Gastrocnemius medialis (tissue), 4 donors: ENCODE measurements at places on chromosomes 7 and 10. TPM values are rescaled to one million over a fixed set of nuclear protein-coding genes. Genes with fewer than 3 reads are reported as not detected.
A peak's percentile ranks its signal among the peaks of the same experiment; 100 is the strongest.

The GPR26 gene
- total RNA-seq = not detected

- DNase-seq = no peak
- H3K4me1 ChIP-seq = peaks cover 7% of the 10 kb centered on the region
- H3K4me3 ChIP-seq = no peak overlapping the region
- no peaks in the 10 kb centered on the region for H3K36me3 ChIP-seq
- no peak overlapping the region for H3K27ac ChIP-seq
- H3K27me3 ChIP-seq = no peaks in the 10 kb centered on the region
These were observed 492.5 kb upstream of the AKR1E2 start for GRCh38 chr10:4333459-4333894.

The PAX4 gene
- not detected for total RNA-seq

The VAX1 gene
- total RNA-seq = not detected

DNA sequence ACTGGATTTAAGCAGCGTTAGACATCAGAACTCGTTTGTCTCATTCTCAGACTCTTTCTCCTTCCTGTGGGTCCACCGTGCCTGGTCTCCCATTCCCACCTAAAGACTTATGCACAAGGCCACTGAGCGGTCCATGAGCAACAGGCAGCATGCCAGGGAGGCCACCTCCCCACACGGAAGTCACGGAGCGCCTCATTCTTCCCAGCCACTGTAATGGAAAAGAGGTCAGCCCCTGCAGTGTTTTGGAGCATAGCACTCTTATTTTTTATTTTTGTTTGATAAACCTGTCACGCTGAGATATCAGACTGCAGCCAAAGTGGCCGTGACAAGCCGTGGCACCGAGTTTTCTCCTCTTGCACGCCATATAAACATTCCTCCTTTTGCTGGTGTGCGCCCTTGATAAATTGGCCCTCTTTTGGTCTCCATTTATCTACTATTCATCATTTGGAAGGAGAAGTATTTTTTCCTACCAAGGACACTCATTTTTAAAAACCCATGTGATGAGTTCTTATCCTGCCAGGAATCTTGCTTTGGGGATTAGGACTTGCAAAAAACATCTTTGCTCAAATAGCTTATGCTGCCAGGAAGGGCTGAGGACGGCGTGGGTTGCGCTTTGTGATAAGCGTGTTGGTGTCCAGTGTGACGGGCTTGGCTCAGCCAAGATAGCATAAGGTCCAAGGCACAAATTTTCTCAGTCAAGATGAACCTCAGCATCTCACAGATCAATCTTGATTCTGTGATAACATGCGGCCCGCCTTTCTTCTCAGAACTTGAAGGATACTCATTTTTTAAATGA is 206.0 kb downstream of the CCDC3 start:
- H3K27ac ChIP-seq = no peak overlapping the region
- H3K27me3 ChIP-seq = no peaks in the 10 kb centered on the region
- H3K4me3 ChIP-seq = no peak overlapping the region
- H3K36me3 ChIP-seq = no peaks in the 10 kb centered on the region
- DNase-seq = no peak
- no peaks in the 10 kb centered on the region for H3K4me1 ChIP-seq

- no peak overlapping the region for H3K27ac ChIP-seq
- DNase-seq = no peak
- H3K36me3 ChIP-seq = no peaks in the 10 kb centered on the region
- H3K4me1 ChIP-seq = no peaks in the 10 kb centered on the region
These were observed 57.8 kb upstream of the RAB18 start for GRCh38 chr10:27446091-27446918.

DNA sequence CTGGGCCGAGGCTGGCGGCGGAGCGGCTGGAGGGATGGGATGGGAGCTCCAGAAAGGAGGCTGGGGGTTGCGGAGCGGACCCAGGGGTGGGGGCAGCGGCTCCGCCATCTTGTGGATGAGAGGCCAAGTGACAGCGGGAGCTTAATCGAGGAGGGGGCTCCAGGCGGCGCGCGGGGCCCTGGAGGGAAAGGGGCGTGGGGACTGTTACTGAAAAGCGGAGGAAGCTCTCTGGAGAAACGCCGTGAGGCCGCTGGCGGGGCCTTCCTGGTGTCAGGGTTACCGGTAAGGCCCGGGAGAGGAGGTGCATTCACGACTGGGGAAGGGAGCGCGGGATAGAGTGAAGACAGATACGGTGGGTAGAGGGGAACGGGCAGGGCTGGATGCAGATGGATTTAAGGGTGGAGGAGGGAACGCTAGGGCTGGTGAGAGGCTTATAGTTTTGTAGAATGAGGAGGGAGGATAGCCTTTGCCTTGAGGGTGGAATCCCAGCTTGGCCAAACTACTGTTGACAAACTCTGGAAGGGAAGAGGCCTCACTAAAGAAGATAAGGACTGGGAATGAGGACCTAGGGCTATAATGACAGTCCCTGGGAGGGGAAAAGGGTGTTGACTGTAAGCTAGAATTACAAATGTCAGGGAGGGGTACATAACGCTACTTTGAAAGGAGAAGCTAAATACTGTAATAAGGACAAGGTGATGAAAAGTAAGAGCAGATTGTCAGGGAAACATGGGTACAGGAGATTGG is 535 bp downstream of the BTRC start:
- peaks cover 30% of the 10 kb centered on the region for H3K4me1 ChIP-seq
- H3K27me3 ChIP-seq = no peaks in the 10 kb centered on the region
- H3K27ac ChIP-seq = peak overlapping the region; percentile 96
- peak; percentile 6 for DNase-seq
